ENCODE measurements at places on chromosomes 5 and 9. TPM values are rescaled to one million over a fixed set of nuclear protein-coding genes. Genes with fewer than 3 reads are reported as not detected.

Gene FABP6
- total RNA-seq: not detected

Gene COL15A1
- 65.9 TPM for total RNA-seq

Gene ZNF883
- 6.9 TPM for total RNA-seq

Gene GRXCR2
- 8.0 TPM for total RNA-seq

Gene GTF3C4
- total RNA-seq: 9.2 TPM

Gene SH3RF2
- total RNA-seq: 131 TPM

Gene MARCHF6
- total RNA-seq: 168 TPM

Gene FCHO2
- 25.5 TPM for total RNA-seq

Gene ACOT12
- total RNA-seq: not detected

Gene LIFR
- 66.9 TPM for total RNA-seq

Gene ESM1
- total RNA-seq: 0.20 TPM

Gene ADGRD2
- total RNA-seq: not detected

Gene GAPT
- total RNA-seq: not detected

Gene EGFLAM
- 2.5 TPM for total RNA-seq

Gene IL4
- not detected for total RNA-seq

Gene CDX1
- not detected for total RNA-seq

Gene SPINK7
- not detected for total RNA-seq

Gene C5orf52
- not detected for total RNA-seq

Gene FAXDC2
- 30.8 TPM for total RNA-seq

Gene PCDHA8
- 0.06 TPM for total RNA-seq

Gene KIF2A
- 15.5 TPM for total RNA-seq

Gene CARTPT
- not detected for total RNA-seq

Gene ABO
- total RNA-seq: 0.66 TPM

Gene SPINK1
- total RNA-seq: not detected

Gene SLC6A7
- total RNA-seq: not detected

Gene F12
- total RNA-seq: 0.17 TPM

Gene CER1
- total RNA-seq: not detected

Gene RFESD
- 9.4 TPM for total RNA-seq

Gene SLC34A1
- not detected for total RNA-seq

Gene PCDHB15
- 6.7 TPM for total RNA-seq

Gene SPAAR
- total RNA-seq: 5.6 TPM
